ENCODE measurements at places on chromosomes 6 and 20.

GRCh38 chr6:49555951-49556350 lies 5.5 kb downstream of the C6orf141 start:
- no peak for DNase-seq

DNA sequence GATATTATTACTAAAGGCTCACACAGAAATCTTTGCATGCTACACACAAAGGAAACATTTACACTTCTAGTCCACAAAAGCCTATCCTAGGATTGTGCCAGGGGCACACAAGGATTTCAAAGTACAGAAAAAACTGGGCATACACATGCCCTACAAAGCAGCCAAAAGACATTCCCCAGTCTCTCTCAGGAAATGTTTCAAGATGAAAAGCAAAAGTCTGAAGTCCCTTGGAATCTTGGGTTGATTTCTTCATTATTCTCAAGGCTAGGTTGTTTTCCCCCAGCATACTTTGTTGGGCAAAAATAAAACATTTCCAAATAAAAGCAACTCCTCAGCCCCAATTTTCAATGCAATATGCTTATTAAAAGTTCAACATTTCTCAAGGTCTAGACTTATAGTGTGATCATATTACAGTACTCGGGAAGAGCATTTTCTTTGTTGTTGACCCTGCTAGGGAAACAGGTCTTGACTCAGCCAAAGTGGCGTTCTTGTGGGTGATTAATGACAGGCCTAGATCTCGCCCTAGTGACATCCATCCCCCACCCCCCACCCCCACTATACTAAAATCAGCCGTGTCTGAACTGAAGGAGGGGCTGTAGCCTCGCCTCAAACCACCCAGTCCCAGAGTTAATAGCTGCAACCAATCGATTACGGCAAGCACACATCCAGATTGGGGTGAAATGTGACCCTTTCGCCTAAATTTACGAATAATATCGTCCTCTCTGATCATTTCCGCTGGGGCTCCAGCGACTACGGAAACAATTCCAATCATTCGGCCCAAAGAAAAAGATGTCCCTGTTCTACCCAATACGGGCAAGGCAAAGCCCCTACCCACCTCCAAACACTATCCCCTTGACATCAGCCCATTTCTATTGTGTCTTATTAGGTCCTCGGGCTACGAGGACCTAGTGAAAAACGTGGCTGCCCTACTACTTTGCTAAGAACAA lies 1.4 kb downstream of the AKIRIN2 start:
- peak; percentile 62 for DNase-seq

DNA sequence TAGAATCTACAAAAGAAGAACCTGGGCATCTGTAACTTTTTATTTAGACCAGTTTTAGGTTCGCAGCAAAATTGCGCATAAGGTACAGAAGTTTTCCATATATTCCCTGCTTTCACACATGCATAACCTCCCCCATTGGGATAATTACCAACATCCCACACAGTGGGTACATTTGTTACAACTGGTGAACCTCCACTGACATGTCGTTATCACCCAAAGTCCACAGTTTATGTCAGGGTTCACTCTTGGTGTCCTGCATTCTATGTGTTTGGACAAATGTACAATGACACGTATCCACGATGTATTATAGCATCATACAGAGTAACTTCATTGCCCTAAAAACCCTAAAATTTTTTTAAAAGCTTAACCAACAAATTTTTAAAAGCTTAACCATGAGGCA lies 109.7 kb downstream of the SMLR1 start:
- no peak for DNase-seq

- no peak for DNase-seq
These were observed 2.4 kb upstream of the IRF4 start for GRCh38 chr6:389143-389542.

Measured in brain microvascular endothelial cell (primary cell).